ENCODE measurements at places on chromosomes 13 and 19.

DNA sequence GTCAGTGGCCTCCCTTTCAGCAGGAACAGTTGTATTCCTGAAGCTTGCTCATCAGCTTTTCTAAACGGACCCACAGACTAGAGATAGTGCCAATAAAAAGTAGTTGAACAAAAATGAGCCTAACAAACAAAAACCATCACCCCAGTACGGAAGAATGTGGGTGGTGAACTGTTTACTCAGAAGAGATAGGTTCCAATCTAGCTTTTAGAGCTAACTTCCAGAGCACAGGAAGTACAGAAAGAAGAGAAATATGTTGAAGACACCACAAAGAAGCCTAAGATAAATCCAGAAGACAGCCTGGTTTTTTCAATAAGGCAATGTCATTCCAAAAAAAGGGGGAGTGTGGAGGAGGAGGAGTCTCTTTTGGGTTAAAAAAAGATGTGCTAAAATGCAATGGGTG, 2.8 kb upstream of the LMO7 start:
- DNase-seq, result peak; percentile 4

GRCh38 chr13:70188567-70188966, 80.3 kb upstream of the KLHL1 start:
- no peak for DNase-seq

GRCh38 chr19:11278670-11279069, 16.3 kb upstream of the DOCK6 start:
- DNase-seq, result no peak

DNA sequence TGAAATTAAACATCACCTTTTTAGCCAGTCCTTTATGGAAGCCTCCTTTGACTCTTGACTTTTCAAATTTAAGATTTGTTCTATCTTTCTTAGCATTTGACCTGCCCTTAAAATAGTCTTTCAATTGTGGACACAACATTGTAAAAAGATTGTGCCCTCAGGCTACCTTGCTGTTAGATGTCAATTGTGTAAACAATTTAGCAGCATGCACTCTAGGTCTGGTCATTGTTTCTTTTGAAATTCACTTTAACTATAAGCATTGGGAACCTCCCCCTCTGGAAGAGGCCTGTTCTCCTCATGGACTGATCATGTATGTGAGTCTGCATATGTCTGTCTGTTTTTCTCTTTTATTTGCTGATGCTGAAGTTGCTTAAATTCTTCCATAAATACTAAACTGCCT, 31.5 kb upstream of the PABPC3 start:
- DNase-seq, result no peak

DNA sequence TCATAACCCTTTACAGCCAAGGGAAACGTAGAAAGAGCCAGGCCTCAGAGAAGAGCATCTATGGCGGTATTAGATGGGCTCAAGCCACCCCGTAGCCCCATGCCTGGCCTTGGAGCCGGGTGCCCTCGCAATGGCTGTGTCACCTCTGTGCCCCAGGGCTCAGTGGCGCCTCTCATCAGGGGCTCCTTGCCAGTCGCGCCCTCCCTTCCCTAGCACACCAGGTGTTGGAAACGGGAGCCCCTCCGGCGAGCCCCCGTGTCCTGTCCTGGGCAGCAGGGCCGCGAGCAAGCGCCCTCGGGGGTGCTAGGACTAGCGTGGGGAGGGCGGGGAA, 453 bp downstream of the ZNF256 start:
- no peak for DNase-seq

DNA sequence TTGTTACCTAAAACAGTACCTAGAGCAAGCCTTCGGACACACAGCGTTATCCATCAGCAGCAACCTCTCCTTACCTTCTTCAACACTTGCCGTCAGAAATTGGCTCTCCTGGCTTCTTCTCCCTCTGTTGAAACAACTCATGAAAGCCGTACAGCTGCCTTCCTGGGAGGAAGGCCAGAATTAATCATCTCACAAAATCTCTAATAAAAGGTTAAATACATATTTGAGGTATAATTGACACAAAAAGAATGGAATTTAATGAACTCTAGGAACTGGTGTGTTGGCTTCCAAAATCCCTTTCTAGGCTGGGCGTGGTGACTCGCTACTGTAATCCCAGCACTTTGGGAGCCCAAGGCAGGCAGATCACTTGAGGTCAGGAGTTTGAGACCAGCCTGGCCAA, 37.3 kb upstream of the GTF2F2 start:
- no peak for DNase-seq

- DNase-seq, result no peak
Measured at GRCh38 chr13:98942997-98943396, 34.9 kb downstream of the DOCK9 start.

DNA sequence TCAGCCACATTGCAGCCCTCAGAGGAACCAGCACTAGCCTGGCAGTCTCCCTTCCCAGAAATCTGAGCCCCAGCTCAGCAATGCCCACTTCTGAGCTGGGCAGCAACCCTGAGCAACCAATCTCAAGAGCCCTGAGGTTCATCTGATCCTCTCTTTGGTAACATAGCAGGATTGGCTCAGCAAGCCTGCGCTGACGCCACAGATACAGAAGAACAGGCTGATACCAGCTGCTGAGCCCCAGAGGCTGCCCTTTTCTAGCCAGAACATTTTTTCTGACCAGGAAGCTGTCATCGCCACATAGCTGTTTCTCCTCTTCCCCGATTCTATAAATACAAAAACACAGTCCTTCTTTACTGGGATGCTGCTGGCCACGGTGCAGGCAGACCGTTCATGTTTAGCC, 59.8 kb downstream of the TRPM4 start:
- no peak for DNase-seq

DNA sequence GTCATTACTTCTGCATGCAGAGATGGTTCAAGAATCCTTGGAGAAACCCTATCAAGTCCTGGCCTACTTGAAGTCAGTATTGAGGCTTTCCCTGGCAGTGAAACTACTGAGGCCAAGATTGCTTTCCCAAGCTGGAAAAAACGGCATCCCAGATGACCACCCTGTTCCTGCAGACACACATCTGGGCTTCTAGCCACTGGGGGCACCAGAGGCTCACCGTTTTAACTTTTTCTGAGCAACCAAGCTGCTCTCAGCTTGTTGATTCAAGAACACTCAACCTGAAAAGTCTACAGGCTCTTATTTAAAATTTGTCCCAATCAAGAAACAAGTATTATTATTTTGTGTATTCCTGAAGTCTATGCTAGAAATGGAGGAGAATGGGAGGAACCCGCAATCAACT, 66.6 kb downstream of the SPRYD7 start:
- peak; percentile 31 for DNase-seq

DNA sequence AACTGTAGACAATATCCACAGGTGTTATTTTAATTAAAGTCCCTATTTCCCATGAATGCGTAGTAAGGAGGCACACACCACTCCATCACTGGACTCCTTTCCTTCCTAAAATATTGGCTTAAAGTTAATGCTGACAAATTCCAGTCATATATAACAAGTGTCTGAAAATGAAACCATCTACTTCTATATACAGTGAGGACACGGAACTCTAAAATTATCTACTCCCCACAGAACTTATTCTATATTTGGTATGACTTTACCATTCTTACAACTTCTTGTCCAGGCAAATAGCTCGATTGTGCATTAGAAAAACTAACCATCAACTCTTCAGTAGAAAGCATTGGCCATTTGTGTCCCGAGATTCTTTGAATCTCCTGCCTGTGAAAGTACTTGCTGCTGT, 1560.2 kb downstream of the EFNB2 start:
- DNase-seq, result no peak

GRCh38 chr13:32585550-32586079, 637 bp upstream of the PDS5B start:
- no peak for DNase-seq

DNA sequence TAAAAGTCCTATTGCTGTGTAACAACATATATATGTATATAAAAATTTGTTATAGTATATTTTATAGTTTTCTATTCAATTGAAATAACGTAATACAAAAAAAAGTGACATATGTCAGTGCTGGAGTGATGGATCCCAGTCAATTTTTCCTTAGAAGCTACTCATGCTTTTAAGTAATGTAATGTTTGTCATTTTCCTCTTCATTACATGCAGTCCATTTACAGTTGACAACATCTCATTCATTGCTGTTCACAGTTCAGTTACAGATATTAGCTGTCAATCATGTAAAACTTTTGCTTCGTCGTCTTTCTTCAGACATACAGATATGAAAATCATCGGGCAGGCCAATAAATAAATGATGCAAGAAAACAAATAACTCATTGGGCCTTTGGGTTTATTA, 525.1 kb upstream of the PRR20A start:
- DNase-seq, result no peak

- DNase-seq, result no peak
Measured at GRCh38 chr13:43766725-43767124, 20.0 kb downstream of the ENOX1 start.

GRCh38 chr13:23609874-23610576, 39.8 kb downstream of the TNFRSF19 start:
- no peak for DNase-seq

DNA sequence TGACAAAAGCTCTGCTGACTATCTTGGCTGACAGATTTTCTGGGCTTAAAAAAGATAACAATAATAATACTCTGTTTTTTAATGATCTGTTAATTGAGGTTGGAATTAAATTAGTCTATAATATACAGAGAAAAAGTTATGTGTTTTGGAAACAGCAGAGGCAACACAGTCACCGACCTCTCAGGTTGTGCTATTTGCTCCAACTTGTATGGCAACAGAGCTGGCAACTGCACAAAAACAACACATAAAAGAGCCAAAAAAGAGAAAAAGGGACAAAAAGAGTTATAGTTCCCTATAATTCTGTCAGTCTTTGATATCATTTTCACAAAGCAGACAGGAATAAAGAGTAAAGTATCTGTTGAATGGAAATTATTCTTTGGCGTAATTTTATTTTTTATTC, 102.3 kb upstream of the POSTN start:
- no peak for DNase-seq

DNA sequence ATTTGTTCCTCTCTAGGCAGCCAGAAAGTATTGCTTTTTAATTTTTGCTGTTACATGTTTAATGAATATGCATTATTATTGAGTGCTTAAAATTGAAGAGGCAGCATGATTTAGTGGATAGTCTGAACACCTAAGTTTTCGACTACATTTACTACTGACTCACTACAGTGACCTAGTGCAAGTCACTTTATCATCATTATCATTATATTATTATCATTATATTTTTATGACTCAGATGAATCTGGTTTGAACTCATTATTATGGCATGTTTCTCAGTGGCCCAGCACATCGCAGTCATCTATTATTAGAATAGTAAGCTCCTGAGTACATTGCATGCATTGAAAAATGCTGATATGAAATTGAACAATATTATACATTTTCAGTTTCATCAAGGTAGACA, 351.2 kb upstream of the PRR20A start:
- DNase-seq, result no peak

- DNase-seq, result no peak
Measured at GRCh38 chr13:65292488-65292901, 1937.6 kb downstream of the PCDH9 start.

DNA sequence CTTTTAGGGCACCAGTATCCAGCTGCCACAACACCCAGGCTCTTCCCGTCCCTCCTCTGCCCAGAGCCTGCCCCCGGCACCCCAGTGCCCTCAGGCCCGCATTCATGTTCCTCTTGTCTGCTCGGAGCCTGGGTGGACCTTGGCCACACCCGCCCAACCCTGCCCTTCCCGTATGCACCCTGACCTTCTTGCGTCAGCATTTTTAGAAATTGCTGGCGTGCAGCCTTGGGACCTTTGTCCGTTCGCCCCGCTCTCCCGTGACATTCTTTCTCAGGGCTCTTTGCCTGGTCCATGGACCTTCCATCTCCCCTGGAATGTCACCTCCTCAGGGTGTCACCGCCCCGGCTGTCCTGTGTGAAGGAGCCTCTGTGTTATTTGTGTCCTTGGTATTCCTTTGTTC, 7.6 kb downstream of the NUCB1 start:
- DNase-seq, result no peak

DNA sequence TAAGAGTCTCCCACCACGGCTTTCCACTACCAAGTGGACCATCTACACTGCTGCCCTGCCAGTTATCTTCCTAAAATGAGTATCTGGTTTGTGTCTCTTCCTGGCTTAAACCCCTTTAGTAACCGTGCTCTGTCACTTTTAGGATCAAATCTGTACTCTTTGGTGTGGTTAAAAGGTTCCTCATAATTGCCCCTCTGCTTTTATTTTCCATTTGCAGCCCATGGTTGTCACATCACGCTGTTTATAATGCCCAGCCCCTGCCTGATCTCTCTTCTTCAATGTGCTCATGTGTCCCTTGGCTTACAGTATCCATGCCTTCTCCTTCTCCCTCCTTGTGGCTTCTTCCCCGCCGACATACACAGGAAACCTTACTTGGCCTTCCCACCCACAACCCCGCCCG, 100.1 kb downstream of the DGKH start:
- DNase-seq, result no peak

DNA sequence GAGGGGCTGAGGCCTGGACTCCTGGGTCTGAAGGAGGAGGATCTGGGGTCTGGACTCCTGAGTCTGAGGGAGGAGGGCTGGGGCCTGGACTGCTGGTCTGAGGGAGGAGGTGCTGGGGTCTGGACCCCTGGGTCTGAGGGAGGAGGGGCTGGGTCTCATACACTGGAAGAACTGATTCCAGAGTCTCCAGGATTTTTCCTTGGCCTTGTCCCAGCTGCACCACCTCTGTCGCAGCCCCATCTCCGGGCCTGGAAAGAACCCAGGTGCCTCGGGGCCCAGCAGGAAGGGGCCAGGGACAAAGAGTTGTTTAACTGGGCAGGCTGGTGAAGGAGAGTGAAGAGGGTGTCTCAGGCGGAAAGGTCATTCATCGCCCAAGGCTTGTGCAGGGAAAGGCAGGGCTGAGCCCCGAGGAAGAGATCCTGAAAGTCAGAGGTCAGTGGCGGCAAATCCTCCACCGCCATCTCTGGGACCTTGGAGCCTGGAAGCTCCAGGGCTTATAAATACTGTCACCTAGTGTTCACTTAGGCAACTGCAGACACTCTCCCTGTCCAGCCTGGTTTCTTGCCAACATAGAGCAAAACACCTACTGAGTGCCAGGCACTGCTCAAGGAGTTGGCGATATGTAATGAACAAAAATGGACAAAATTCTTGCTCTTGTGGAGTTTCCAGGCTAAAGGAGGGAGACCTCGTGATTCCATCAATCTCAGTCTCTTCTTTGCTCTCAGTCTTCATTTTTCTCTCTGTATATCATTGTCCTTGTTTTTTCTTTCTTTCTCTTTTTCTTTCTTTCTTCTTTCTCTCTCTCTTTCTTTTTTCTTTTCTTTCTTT, 4.4 kb upstream of the KCNN4 start:
- peak; percentile 79 for DNase-seq

GRCh38 chr19:16628984-16629691, 1.1 kb upstream of the MED26 start:
- DNase-seq, result peak; percentile 18

GRCh38 chr19:31506102-31506501, 156.9 kb upstream of the TSHZ3 start:
- no peak for DNase-seq

Data from SW480 (cell line).